ENCODE measurements at places on chromosomes 1 and 21. TPM values are rescaled to one million over a fixed set of nuclear protein-coding genes. Genes with fewer than 3 reads are reported as not detected.

GRCh38 chr1:56265216-56265615, 314.1 kb downstream of the PLPP3 start:
- H3K27me3 ChIP-seq = no peaks in the 10 kb centered on the region
- H3K27ac ChIP-seq = no peak overlapping the region
- no peak overlapping the region for H3K4me3 ChIP-seq
- no peaks in the 10 kb centered on the region for H3K36me3 ChIP-seq
- DNase-seq = no peak

DNA sequence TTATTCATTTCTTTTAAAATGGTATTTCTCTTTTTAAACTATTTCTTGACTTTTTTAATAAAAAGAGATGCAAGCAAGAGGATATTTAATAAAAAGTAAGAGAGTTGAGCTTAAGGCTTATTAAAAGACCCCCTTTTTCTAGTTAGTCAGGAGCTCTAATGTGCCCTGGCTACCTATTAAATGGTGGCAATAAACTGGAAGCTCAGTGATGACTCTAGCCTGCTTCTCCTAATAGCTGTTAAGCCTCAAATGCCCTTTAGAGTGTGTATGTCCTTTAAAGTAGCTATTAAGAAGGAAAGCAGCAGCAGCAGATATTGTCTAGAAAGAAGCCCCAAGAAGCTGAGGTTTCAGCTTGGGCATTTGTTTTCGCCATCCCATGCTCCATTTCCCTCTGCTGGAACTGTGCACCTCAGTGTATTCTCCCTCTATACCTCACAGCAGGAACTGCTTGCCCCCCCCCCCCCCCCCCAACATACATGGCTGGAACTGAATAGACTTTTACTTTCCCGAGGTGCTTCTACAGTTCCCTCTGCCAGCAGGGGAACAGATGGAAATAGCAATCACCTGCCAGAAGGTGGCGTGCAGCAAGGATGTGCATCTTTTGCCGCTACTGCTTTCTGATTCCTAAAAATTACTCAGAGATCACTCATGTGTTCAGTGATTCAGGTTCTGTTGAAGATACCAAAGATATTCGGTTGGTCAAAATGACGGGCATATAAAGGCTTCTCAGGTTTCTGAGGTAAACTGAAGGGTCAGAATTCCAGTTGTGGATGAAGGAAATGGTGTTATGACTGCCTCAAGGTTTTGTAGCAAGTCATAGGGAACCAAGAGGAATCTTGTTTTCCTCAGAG, 2.5 kb downstream of the RGS4 start:
- DNase-seq = peak; percentile 39
- no peak overlapping the region for H3K27ac ChIP-seq
- H3K4me1 ChIP-seq = peaks cover 13% of the 10 kb centered on the region
- peak overlapping the region; percentile 57 for H3K4me3 ChIP-seq
- no peaks in the 10 kb centered on the region for H3K36me3 ChIP-seq
- peaks cover 42% of the 10 kb centered on the region for H3K27me3 ChIP-seq

DNA sequence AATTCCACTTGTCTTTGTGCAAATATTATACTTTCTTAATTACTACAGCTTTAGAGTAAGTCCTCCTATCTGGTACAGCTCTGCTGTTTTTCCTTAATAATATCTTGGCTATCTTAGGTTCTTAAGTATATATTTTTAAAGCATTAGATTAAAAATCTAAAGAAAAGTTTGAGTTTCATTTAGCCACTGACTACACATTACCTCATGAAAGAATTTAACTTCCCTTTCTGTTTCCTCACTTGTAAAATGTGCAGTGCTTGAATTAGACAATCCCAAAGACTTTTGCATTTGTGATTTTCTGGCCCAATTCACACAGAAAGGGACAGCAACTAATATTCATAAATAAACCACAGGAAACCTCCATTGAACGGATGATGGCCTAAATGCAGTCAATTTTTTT, 126.4 kb upstream of the SAMSN1 start:
- no peaks in the 10 kb centered on the region for H3K27me3 ChIP-seq
- H3K27ac ChIP-seq = no peak overlapping the region
- no peak overlapping the region for H3K4me3 ChIP-seq
- H3K4me1 ChIP-seq = no peaks in the 10 kb centered on the region

- H3K4me1 ChIP-seq = peaks cover 10% of the 10 kb centered on the region
- no peaks in the 10 kb centered on the region for H3K27me3 ChIP-seq
- no peak overlapping the region for H3K4me3 ChIP-seq
- no peak overlapping the region for H3K27ac ChIP-seq
Observed at GRCh38 chr1:147570907-147571306, 29.6 kb downstream of the BCL9 start.

- H3K4me3 ChIP-seq = no peak overlapping the region
- no peaks in the 10 kb centered on the region for H3K4me1 ChIP-seq
- DNase-seq = no peak
- H3K27ac ChIP-seq = no peak overlapping the region
- H3K27me3 ChIP-seq = peaks cover 76% of the 10 kb centered on the region
Observed at GRCh38 chr1:17168091-17168876, 36.6 kb upstream of the PADI1 start.

DNA sequence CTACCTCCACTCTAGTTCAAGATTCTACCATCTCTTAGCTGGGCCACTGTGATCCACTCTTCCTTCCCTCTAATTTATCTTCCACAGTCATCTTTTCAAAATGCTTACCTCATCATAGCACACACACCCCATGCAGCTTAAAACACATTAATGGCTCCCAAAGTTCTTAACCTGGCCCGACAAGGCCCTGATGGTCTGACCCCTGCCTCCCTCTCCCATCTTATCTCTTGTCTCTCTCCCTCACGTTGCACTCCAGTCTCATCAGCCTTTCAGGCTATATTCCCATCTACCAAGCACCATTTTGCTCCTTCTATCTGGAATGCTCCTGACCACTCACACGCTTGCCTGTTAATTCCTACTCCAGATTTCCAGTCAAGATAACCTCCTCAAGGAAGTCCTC, 2.5 kb upstream of the ZBTB8A start:
- H3K4me1 ChIP-seq = peaks cover 21% of the 10 kb centered on the region
- no peak for DNase-seq
- no peak overlapping the region for H3K4me3 ChIP-seq
- no peaks in the 10 kb centered on the region for H3K36me3 ChIP-seq

- H3K4me3 ChIP-seq = no peak overlapping the region
- H3K36me3 ChIP-seq = no peaks in the 10 kb centered on the region
- no peak for DNase-seq
- peaks cover 18% of the 10 kb centered on the region for H3K4me1 ChIP-seq
Observed at GRCh38 chr1:167077868-167078210, 12.3 kb downstream of the GPA33 start.

DNA sequence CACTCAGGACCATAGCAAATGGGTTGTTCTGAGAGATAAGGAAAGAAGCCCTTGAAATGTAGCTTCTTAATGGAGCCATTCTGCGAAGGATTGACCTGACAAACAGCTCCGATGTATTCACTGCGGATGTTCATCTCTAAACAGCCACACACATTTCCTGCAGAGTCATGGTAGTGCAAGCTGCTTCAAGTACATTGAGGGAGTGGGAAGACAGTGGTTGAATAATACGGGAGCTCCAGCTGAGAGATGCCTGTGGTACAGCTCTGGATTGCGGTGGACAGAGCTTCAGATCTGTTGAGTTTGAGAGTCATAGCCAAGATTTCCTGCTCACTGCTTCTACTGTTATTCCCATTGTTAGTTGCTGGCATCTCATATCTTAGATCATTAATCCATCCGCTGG, 86.6 kb downstream of the ZBTB18 start:
- no peaks in the 10 kb centered on the region for H3K36me3 ChIP-seq
- H3K4me1 ChIP-seq = peaks cover 25% of the 10 kb centered on the region

DNA sequence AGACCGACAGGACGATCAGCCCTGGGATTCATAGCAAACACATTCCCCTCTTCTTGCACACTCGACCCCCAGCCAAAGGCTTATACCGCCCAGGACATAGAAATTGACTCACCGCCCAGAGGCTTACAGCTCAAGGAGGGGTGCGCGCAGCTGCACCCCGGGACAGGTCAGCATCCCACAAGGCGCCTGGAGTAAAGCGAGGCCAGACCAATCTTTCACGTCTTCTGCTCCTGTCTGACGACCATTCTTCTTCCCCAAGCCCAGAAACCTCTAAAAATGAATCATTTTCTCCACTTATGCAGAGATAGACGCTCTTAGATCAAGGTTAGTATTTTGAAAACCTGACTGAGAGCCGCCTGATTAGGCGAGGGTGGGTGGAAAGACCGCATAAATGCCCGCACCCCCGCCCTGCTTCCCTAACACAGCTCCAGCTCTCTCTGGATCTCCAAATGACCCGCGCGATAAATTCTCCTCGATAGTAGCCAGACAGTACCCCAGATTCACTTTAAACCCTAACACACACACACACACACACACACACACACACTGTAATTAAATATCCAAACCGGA, 1.9 kb upstream of the LHX8 start:
- peaks cover 100% of the 10 kb centered on the region for H3K27me3 ChIP-seq
- H3K27ac ChIP-seq = no peak overlapping the region
- DNase-seq = no peak
- H3K4me3 ChIP-seq = no peak overlapping the region

- H3K36me3 ChIP-seq = no peaks in the 10 kb centered on the region
- DNase-seq = no peak
- H3K27ac ChIP-seq = no peak overlapping the region
- H3K4me1 ChIP-seq = no peaks in the 10 kb centered on the region
- H3K4me3 ChIP-seq = no peak overlapping the region
- H3K27me3 ChIP-seq = peaks cover 100% of the 10 kb centered on the region
Observed at GRCh38 chr1:197928849-197929336, 11.7 kb downstream of the LHX9 start.

- no peak overlapping the region for H3K4me3 ChIP-seq
- H3K27ac ChIP-seq = no peak overlapping the region
- no peak for DNase-seq
- peaks cover 79% of the 10 kb centered on the region for H3K27me3 ChIP-seq
- no peaks in the 10 kb centered on the region for H3K36me3 ChIP-seq
- H3K4me1 ChIP-seq = peaks cover 17% of the 10 kb centered on the region
Observed at GRCh38 chr1:5751163-5751540, 241.1 kb downstream of the NPHP4 start.

DNA sequence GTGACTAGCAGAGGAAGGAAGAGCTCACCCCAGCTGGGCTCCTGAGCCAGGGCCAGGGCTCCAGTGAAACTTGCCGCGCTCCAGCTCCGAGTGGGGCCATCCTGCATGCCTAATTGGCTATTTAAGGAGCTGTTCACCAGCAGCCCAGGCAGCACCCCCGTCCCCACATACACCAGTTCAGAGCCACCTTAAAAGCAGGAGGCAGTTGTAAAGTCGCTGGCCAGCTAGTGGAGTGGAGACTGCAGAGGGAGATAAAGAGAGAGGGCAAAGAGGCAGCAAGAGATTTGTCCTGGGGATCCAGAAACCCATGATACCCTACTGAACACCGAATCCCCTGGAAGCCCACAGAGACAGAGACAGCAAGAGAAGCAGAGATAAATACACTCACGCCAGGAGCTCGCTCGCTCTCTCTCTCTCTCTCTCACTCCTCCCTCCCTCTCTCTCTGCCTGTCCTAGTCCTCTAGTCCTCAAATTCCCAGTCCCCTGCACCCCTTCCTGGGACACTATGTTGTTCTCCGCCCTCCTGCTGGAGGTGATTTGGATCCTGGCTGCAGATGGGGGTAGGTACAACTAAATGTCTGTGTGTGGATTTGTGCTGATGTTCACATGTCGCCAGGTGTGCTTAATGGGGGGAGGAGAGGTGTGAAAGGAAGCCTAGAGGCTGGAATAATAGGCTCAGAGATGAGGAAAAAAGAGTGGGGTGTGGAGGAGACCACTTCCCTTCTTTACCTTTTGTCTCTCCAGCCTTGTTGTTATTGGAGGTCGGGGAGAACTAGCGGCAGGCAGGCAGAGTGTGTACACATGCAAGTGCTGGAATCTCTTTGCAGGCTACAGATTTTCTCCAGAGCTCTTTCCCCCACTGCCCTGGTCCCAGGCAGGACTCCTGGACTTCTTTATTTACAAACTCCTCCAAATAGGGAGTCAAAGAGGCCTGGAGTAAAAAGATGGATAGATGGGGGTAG, at the start of gene CA14:
TSS of gene CA14 (plus strand) at position 151 of the 962 bp plus-strand sequence. CDS start at position 506, 355 bp downstream.
- H3K27me3 ChIP-seq = no peaks in the 10 kb centered on the region
- DNase-seq = peak; percentile 36
- H3K27ac ChIP-seq = peak within 1 kb of the TSS; percentile 69
- peaks cover 41% of the 10 kb centered on the region for H3K4me1 ChIP-seq
- H3K36me3 ChIP-seq = no peaks in the 10 kb centered on the region
- peak within 1 kb of the TSS; percentile 58 for H3K4me3 ChIP-seq

DNA sequence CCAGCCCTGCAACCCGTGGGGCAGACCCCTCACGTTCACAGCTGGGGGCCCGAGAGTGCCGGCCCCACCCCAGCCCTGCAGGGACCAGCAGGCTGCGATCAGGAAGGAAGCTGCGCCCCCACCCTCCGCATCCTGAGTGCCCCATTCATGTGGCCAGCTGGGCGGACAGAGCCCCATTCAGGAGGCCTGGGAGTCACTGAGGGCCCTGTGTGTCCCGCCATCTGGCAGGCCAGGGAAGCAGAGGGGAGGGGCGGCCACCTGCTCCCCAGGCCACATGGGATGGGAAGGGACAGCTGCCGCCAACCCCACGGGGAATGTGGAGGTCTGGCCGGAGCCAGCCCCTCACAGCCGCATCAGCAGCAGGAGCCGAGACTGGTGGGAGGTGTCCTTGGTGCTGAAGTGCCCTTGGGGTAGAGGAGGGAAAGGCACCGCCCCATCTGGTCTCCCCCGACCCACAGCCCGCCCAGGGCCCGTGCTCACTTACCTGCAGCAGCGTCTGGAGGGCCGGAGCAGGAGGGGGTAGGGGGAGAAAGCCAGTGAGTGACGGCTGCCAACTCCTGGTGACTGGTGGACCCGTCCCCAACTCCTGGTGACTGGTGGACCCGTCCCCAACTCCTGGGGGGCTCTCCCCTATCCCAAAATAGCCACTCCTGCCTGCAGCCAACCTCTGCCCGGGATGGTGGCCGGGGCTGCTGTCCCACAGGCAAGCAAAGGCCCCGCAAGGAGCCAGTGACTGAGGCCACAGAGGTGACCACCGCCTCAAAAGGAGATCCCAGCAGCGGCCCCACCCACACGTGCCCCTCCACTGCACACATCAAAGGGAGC, 8.7 kb downstream of the ACAP3 start:
- DNase-seq = no peak
- peaks cover 16% of the 10 kb centered on the region for H3K4me1 ChIP-seq
- no peak overlapping the region for H3K4me3 ChIP-seq
- H3K27ac ChIP-seq = no peak overlapping the region

PADI2 gene
- 0.49 TPM for total RNA-seq

TDRD5 gene
- total RNA-seq = not detected

WDTC1 gene
- total RNA-seq = 61.1 TPM

SIPA1L2 gene
- 127 TPM for total RNA-seq

DISC1 gene
- total RNA-seq = 3.5 TPM

KIF2C gene
- 1.6 TPM for total RNA-seq

PCP4L1 gene
- not detected for total RNA-seq

TARDBP gene
- 95.5 TPM for total RNA-seq

ZNF683 gene
- total RNA-seq = not detected

C1QA gene
- total RNA-seq = 70.1 TPM
